Brain microvascular endothelial cell (primary cell): ENCODE measurements at places on chromosomes 1 and 21.

- DNase-seq, result no peak
These were observed 2.8 kb upstream of the SSU72 start for GRCh38 chr1:1577367-1578011.

GRCh38 chr1:59176471-59176870 lies 120.4 kb upstream of the FGGY start:
- no peak for DNase-seq

DNA sequence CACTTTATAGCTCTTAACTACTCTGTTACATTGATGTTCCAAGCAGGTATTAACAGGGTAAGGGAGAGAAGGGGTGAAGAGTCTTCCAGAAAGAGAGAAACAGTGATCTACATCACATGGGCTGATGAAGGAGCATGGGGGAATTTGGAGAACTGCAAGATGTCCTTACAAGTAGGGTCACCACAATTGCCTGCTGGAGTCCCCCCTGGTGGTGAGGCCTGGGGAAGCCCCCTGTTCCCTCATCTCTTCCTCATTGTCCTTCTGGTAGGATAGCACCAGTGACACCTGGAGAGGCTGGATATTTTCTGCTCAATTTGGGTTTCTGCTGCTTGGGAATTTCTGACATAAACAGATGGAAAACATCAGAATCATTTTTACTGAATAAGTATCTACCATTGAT lies 126.6 kb downstream of the RUNX1 start:
- DNase-seq, result no peak

DNA sequence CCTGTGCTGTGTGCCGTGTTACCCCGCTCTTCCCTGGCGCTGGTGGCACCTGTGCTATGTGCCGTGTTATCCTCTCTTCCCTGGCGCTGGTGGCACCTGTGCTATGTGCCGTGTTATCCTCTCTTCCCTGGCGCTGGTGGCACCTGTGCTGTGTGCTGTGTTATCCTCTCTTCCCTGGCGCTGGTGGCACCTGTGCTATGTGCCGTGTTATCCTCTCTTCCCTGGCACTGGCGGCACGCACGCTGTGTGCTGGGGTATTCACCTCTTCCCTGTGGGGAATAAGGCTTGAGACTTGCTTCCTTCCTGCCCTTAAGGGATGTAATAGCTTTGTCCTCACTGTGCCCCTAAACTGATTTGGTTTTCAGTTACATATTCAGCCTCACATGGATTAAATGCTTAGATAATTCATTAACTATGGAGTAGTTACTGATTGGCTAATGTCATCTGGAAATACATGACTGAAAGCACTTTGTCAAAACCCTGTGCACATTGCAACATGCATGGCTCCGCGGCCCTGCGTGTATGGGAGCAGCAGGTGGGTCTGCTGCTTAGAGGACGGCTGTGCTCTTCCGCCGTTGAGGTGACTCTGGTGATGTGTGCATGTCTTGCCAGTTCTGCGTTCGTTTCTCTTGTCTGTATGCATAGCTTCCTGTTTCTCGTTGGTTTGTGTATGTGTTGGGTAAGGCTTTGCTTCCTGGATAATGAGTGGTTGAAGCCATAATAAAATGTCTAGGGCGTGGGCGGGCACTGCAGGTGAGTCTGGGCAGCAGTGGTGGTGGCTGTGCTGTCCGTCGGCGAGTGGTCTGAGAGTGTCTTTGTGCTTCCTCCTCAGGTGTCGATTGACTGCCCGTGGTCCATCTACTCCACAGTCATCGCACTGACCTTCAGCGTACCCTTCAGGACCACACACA lies 17.9 kb upstream of the PWP2 start:
- DNase-seq, result no peak

- DNase-seq, result no peak
These were observed 3.8 kb downstream of the GFI1 start for GRCh38 chr1:92482665-92483609.

GRCh38 chr21:29843804-29844203 lies 96.0 kb downstream of the GRIK1 start:
- DNase-seq, result no peak

GRCh38 chr1:161090617-161091016 lies 1.3 kb upstream of the NECTIN4 start:
- no peak for DNase-seq

DNA sequence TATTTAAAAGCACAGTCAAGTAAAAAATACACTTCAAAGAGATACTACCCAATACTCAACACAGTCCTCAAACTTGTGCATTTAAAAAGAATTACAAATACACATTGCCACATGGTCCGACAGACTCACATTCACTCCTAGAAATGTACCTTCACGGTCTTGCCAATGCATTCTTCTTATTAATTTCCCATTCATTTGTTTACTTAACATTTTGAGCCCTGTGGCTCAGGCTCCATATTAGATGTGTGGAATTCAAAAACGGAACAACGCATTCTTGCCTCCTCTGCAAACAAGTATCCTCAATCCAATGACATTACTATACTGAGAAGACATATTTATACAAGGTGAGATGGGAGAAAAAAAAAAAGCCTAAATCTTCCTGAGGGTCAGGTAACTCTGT lies 2.5 kb upstream of the DUSP23 start:
- DNase-seq, result no peak

DNA sequence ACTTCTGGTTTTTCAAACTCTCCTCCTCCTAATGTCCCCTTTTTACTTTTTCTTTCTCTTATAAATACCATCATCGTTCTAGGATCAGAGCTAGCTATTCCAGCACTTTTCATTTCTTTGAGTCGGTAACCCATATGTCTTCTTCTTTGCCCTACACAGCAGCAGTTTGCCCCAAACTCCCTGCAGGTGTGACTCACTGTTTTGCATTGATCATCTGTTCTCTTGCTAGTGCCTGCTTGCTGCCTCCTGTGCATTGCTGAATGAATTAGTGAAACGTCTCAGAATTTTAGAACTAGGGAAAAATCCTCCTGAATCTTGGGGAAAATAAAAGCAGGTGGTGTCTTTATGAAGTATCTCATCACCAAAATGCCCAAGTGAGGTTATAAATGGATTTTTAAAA lies 21.7 kb downstream of the KCNK2 start:
- DNase-seq, result no peak

DNA sequence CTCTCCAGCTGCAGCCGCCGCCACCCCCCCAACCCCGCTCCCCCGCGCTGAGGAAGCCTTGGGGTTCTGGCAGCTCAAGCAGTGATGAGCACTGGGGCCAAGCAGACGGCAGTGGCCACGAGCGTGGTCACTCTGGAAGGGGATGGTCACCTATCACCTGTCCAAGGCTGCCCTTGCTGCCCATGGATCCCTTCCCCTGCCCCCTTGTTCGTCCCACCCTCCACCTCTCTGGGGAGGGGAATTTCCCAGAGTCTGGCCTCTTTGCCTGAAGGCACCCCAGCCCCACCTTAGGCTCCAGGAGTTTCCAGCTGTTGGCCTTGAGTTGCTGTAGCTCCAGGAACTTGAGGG lies 7.2 kb upstream of the SMIM12 start:
- no peak for DNase-seq

GRCh38 chr1:177794376-177794991 lies 175.4 kb downstream of the SEC16B start:
- no peak for DNase-seq

GRCh38 chr1:96519851-96520578 lies 201.6 kb upstream of the PTBP2 start:
- DNase-seq, result no peak

- peak; percentile 26 for DNase-seq
These were observed 157.4 kb downstream of the SIPA1L2 start for GRCh38 chr1:232472485-232473041.

DNA sequence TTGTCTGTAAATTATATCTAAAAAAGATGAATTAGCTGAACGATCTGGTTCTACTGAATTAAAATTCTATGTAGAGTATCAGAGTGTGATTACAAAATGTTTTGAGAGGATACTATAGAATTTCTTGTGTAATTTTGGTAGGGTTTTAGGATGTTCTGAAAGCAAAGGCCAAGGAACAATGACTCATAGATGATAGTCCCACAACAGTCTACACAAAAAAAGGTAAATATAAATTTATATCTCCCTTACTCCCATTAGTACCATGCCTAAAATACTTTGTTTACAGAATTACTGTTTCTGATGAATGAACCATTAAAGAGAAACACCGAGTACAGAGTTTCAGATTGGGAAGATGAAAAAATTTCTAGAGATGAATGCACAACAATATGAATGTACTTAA lies 9.5 kb downstream of the EDEM3 start:
- DNase-seq, result no peak

- no peak for DNase-seq
These were observed 265.2 kb upstream of the B3GALT2 start for GRCh38 chr1:193451606-193452005.

GRCh38 chr1:86305731-86306130 lies 90.4 kb downstream of the ODF2L start:
- DNase-seq, result no peak

- no peak for DNase-seq
These were observed 1.9 kb upstream of the ARID1A start for GRCh38 chr1:26693599-26694572.

DNA sequence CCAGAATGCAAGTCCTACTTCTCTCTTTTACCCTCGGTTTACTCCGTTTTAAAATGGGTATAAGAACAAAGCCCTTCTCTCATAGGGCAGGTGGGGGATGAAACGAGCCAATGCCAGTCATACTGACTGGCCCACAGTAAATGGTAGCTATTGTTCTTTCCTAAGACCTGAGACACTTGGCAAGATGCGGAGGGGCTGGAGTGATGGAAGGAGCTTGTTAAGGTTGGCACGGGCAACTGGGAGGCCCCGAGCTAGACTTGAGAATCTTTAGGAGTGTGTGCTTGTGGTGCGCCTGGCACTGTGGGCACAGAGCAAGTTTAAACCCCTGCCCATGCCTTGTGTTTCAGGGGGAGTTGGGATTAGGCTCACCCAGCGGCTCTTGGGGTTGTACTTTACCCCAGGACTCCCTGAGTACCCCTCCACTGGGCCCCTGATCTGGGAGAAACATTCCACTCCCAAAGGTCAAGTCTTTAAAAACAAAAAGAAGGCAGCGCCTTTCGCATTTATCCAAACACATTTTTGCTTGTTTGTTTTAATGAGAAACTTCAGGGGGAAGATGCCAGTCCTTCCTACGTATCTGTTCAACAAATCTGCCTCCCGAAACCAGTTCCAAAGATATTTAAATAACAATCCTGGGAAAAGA lies 240.6 kb upstream of the TMEM51 start:
- DNase-seq, result no peak

DNA sequence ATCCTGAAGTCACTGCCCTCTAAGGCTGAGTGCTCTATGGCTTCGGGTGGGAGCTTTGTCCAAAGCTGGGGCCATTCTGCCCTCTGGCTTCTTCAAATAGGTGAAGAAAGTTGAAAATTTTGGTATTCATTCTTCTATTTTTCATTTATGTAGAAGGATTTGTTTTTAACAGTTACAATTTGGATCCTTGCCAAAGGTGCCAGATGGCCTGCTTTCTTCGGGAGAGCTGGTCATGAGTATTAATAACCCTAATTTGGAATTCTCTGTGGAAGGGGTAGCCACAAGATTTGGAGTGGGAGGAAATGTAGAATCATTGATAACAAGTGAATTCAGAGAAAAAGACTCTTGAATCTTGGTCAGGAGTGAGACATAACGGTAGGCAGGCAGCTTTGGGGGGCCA lies 370.4 kb upstream of the ST6GALNAC5 start:
- no peak for DNase-seq

- DNase-seq, result no peak
These were observed 12.8 kb upstream of the MPZL1 start for GRCh38 chr1:167708940-167709389.

DNA sequence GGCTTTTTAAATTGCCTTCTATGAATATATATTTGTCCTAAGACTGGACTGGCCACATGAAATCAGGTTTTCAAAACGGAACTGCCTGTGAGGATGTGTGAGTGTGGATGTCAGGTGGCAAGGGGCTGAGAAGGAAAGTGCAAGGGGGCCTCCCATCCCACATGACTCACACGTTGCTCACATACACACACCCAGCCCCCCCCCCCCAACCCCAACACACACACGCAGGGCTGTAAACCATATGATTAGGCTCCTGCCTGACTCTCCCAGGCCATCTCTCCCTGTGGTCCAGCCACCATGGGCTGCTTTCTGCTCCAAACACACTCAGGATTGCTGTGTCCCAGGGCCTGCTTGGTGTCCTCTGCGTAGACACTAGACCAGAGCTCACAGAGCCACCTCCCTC lies 22.4 kb downstream of the DEGS1 start:
- DNase-seq, result peak; percentile 57

DNA sequence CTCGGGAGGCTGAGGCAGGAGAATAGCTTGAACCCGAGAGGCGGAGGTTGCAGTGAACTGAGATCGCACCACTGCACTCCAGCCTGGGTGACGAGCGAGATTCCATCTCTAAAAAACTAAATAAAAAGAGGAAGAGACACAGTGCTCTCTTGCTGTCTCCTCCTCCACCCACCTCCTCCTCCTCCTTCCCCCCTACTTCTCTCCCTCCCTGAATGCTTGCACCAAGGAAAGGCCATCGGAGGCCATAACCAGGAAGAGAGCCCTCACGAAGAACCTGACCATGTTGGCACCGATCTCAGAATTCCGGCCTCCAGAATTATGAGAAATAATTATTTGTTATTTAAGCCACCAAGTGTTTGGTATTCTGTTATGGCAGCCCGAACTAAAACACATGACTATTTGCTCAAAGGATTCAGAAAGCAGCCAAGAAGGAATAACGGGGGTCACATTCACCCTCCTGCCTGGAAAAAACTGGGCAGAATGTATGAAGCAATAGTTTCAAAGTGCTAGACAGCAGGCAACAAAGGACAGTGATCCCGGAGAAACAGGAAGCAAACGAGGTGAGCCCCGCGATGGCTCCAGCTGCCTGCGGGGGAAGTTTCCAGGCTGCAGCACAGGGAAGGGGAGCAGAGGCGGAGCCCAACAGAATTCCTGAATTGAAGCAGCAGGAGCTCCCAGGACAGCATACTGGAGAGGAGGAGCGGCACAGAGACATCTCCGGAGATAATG lies 35.8 kb downstream of the LDLRAD1 start:
- DNase-seq, result peak; percentile 36

DNA sequence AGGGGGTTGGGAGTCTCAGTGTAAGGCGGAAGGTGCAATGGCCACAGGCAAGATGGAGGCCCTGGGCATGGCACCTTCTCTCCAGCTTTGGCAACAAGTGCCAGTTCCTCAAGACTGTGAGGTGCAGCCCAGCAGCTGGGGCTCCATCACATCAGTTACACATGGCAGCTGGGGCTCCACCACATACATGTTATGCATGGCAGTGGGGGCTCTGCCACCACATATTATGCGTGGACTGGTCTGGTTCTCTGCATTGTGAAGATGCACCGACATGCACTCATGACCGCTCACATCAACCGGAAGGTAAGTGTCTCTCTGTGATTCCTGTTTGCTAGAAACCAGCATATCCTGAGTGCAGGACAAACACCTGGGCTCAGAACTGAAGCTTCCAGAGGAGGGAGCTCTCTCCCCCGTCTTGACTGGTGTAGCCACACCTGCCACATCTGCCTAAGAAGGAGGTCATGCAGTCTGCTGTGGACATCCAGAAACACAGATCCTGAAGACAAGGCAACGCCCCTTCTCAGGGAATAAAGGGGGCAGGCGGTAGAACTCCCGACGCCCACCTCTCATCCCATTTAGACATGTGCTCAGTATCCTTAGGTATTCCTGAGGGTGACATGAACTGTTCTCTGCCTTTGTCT lies 104.1 kb upstream of the TMPRSS2 start:
- DNase-seq, result no peak
